ENCODE measurements at places on chromosomes 16 and 17.

DNA sequence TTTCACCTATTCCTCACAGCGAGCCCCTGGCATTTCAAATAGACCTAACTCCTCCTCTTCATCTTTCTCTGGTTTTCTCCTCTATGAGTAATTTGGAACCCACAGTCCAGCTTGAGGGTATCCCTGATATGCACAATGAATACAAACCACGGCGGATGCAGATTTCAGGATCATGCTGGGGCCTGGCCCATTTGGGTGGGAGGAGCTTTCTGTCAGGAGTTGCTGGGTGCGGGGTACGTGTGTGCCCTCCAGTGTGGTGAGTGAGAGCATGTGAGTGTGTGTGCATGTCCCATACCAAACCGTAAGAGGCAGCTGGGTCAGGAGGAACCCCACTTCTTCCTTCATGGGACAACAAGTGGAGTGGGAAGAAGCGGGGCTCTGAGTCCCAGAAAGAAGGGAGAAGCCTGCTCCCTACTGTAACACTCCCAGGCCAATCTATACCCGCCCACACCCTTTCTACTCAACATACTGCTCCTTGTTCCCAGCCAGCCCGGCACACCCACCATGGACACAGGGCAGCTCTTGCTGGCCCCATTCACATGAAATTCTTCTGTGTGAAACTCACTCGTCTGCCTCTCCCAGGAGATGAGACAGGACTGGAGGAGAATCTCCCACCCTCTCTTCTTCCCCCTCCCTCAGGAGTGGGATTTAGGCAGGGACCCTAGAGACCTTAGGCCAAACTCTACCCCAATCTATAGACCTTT is 18.4 kb downstream of the CNTNAP1 start:
- DNase-seq = no peak

GRCh38 chr16:31088459-31089183 is at the start of gene PRSS53:
TSS of gene PRSS53 (minus strand) at chr16:31088943. CDS start at chr16:31088809, 134 bp downstream.
- DNase-seq = no peak

- DNase-seq = no peak
These were observed 414.9 kb downstream of the TMEM114 start for GRCh38 chr16:8175411-8175810.

DNA sequence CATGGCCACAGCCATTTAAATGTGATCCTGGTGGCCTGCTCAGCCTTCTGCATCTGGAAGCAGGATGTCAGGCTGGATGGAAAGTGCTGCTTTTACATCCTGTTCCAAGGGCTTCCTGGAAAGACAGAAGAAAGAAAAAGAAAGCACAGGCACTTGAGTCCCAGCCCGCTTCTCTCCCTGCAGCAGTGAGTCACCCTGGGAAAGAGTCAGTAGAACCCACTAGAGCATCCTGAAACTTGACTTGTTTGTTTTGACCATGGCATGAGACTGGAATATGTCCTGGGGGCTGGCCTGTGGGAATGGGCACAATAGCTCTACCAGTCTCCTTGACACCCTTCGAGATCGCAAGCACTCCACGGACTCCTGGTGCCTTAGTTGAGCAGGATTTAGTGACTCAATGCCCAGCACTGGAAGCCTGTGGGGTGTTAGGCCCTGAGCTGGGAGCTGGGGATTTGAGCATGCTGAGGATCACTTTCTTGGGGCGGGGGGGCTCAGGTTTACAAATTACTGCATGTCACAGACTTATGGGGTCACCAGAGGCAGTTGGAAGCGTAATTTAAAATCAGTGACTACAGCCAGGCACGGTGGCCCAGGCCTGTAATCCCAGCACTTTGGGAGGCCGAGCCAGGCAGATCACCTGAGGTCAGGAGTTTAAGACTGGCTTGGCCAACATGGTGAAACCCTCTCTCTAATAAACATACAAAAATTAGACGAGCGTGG is 22.1 kb upstream of the GNA13 start:
- DNase-seq = no peak

GRCh38 chr16:62644030-62644812 is 608.0 kb upstream of the CDH8 start:
- no peak for DNase-seq

DNA sequence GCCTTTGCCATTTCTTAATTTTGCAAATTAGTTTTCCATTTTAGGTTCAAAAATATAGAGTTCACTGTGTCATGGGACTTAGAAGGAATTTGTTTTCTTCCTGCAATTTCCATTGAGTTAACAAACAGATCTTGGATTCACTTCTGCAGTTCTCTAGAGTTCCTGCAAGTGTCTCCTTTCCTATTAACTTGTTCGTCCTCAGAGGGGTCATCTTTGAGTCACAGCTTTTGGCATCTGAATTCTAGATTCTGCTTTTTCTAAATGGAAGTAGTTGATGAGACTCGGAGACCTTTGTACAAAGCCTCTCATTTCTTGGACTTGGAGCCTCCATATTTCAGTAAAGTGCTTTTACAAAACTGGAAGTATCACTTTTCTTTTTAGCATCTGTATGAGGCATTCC is 323.3 kb downstream of the BCAS3 start:
- DNase-seq = no peak

GRCh38 chr17:58412961-58413586 is 4.3 kb downstream of the RNF43 start:
- DNase-seq = no peak

GRCh38 chr16:86379505-86379846 is 130.9 kb upstream of the FOXF1 start:
- DNase-seq = no peak

- no peak for DNase-seq
These were observed 55.7 kb downstream of the SOX9 start for GRCh38 chr17:72176516-72176851.

Measured in cerebellar nuclear complex (tissue), 1 donor.